Midbrain (tissue), 1 donor: ENCODE measurements at places on chromosomes 6 and 20.

- DNase-seq, result no peak
Measured at GRCh38 chr20:19408971-19409370, 196.5 kb downstream of the SLC24A3 start.

- peak; percentile 80 for DNase-seq
Measured at GRCh38 chr20:5222919-5223634, 93.7 kb downstream of the PROKR2 start.

GRCh38 chr6:45450132-45450531 lies 72.4 kb upstream of the SUPT3H start:
- DNase-seq, result no peak

DNA sequence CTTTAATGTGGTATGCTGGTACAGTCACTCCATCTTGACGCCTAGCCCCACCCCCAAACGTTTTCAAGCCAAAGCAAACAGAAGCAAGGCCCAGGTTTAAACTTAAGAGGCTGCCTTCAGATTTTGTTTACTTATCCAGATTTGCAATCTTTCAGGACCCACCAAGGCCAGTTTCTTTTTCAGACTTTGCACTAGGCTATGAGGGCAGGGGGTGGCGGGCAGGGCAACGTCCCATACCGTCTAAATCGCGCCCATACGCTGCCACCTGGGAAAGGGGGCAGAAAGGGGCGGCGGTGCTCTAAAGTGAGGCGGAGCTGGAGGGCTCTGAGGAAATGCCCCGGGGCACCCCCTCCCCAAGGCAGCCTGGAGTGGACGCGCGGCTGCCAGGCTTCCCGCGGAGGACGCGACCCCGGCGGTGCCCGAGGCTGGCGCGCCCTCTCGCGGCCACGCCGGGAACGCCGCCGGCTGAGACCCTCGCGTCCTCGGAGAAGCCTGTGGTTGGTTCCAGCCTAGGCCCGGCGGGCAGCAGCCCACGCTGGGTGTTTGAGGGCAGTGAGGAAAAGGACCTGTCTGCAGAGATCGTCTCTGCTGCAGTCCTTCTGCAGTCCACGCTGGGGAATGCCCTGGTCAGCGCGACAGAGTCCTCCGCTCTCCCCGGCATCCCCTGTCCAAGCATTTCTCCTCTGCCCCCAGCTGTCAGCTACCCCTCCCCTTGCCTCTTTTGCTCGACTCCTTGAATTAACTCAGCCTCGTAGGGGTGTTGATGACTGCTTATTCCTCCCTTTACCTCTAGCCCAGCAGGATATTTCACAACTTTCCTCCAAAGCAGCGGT lies 129.2 kb upstream of the PRND start:
- DNase-seq, result peak; percentile 46

DNA sequence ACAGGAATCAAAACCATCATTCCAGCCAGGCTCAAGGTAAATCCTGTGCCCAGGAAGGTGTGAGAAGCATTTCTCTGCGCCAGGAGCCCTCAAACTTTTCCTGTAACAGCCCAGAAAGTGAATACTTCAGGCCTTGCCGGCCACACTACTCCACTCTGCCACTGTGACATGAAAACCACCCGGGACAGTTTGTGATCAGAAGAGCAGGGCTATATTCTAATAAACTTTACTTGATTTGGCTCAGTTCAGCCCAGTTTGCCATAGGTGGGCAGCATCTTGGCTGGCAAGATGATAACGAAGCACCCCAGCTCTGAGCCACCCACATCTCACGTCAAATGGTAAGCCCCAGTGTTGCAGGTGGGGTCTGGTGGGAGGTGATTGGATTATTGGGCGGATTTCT lies 249.4 kb downstream of the DLL1 start:
- DNase-seq, result no peak

DNA sequence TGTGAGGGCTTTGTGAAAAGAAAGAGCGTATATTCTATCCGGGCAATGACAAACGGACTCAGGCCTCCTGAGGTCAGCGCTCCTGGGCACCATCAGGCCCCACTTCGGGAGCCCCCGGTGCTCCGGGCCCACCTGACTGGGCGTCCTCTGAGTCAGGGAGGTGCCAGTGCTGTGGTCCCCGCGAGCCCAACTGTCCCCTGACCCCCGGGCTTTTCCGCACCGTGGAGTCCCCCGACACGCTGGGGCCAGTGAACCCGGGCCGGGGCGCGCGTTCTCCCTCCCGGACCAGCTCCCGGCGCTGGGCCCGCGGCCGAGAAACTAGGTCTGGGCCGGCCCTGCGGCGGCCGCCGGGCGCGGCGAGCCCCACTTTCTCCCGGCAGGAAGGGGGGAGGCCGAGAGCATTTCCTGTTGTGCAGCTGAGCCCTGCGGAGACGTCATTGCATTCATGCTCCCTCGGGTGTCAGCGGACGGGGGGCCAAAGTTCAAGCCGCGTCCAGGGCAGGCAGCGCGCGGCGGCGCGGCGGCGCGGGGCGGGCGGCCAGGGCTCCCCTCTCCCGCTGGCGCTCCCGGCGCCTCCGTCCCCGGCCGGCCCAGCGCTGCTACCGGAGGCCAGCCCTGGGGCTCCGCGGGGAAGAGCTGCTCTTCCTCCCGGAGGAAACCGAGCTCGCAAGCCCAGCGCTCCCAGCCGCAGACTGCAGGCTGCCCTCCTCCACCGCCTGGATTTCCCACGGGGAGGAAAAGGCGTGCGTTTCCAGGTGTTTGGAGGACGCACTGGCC lies 18.3 kb downstream of the HIVEP2 start:
- DNase-seq, result peak; percentile 84
